ENCODE measurements at places on chromosomes 13 and 19. TPM values are rescaled to one million over a fixed set of nuclear protein-coding genes. Genes with fewer than 3 reads are reported as not detected.

Gene PSG2
- not detected for total RNA-seq

Gene COL4A2
- not detected for total RNA-seq

Gene STARD13
- 0.41 TPM for total RNA-seq

Gene ATP8A2
- total RNA-seq = 0.41 TPM

Gene DHDH
- 0.52 TPM for total RNA-seq

Gene LIM2
- total RNA-seq = not detected

Gene TEX26
- total RNA-seq = not detected

Gene ZNF888
- total RNA-seq = 7.0 TPM

Gene ATP4B
- not detected for total RNA-seq

Gene CPAMD8
- 1.3 TPM for total RNA-seq

Gene GPC6
- not detected for total RNA-seq

Gene CPB2
- total RNA-seq = not detected

Gene NFKBIB
- total RNA-seq = 42.2 TPM

Gene WDR87
- not detected for total RNA-seq

Gene ZNF221
- 0.77 TPM for total RNA-seq

Gene NLRP7
- total RNA-seq = not detected

Gene MBD3L3
- total RNA-seq = not detected

Gene PDX1
- not detected for total RNA-seq

Gene F10
- not detected for total RNA-seq

Gene TNFSF13B
- total RNA-seq = 4.7 TPM

Measured in T-helper 2 cell treated with Interferon-gamma antibody and Interleukin-4, amounts not matched to agents 100 ng/mL and 5 ng/mL, for 36 hours (primary cell).